ENCODE measurements at places on chromosomes 4 and X. TPM values are rescaled to one million over a fixed set of nuclear protein-coding genes. Genes with fewer than 3 reads are reported as not detected.
A peak's percentile ranks its signal among the peaks of the same experiment; 100 is the strongest.

The TMEM47 gene
- total RNA-seq, result 32.2 TPM

GRCh38 chr4:8282742-8283141 lies 13.2 kb downstream of the HTRA3 start:
- no peak for DNase-seq

DNA sequence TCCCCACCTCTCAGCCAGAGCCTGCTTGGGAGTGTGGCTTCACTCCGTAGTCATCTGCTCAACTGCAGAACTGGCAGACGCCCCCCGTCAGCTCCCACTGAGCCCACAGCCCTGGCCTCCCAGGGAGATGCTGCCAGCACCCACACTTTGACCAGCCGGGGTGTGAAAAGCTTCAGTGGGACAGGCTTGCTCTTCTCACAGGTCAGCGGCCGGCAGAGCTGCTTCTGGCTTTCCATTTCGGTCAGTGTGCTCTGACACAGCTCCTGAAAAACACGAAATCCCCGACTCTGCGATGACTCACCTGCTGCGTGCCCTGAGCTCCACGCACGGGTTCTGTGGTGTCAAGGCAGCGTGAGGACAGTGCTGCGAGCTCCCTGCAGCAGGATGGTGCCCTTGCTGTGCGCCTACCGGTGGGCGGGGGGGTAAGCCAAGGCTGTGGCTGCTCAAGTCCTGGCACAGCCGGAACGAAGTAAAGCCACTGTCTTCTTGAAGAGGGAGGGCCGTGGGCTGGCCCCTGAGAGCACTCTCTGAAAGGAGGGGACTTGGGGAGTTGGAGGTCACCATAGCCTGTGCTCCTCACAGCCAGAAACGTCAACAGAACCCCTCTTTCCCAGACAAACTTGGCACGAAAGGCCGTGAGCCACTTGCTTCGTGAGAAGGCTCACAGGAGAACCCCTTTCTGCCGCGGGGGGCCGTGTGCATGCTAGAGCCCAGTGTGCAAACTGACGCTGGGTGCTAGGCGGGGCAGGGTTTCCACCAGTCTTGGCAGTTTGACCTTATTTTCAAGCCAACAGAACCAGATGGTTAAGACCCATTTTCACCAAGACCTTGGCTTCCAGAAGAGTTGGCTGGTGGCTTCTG lies 23.6 kb downstream of the NOP14 start:
- DNase-seq, result no peak

The WNK3 gene
- total RNA-seq, result 0.64 TPM

The MAGED4 gene
- 34.5 TPM for total RNA-seq

- no peak for DNase-seq
These were observed 83.0 kb downstream of the MAMLD1 start for GRCh38 chrX:150446151-150446550.

- no peak for DNase-seq
These were observed 8.2 kb downstream of the KLHL15 start for GRCh38 chrX:24018809-24019208.

The TLR10 gene
- not detected for total RNA-seq

The STAP1 gene
- total RNA-seq, result not detected

GRCh38 chr4:67394879-67395278 lies 150.4 kb downstream of the CENPC start:
- DNase-seq, result no peak

The UGT2B7 gene
- not detected for total RNA-seq

DNA sequence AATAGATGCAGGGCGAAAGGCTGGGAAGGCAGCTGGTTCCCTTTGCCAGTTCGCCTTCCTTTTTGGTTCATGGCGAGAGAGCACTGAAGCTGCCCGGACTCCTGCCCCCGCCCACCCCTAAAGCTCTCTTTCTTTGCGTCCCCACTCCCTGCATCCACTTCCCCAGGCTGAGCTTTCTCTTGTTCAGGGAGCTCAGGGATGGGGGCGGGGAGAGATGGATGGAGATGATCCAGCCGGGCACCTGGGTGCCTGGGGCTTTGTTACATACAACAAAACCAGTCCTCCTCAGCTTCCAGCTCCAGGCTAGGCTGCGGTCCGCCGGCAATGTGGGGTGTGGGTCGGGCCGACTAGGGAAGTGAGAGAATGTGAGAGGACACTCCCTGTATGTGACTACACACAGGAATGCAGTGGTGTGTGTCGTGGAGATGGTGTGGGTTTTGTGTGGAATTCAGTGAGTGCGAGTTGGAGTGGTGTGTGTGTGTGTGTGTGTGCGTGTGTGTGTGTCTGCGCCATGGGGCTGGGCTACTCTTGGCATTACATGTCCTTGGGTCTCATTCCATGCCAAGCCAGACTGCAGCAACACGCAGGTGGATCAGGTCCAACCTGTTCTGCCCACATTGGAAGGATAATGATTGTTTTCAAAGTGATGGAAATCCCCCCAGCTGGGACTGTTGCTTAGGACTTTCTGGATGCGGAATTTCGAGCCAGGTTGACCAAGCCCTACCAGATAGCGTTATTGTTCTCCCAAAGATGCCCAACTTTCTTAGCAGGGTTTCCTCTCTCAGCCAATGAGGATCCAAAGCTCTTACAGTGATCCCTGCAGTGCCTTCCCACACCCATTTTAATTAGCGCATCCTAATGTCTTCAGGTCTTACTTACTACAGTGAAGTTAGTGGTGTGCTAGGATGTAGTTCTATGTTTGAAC lies 149.4 kb upstream of the CHRDL1 start:
- DNase-seq, result no peak

- no peak for DNase-seq
These were observed 27.5 kb downstream of the HEPH start for GRCh38 chrX:66191563-66191962.

DNA sequence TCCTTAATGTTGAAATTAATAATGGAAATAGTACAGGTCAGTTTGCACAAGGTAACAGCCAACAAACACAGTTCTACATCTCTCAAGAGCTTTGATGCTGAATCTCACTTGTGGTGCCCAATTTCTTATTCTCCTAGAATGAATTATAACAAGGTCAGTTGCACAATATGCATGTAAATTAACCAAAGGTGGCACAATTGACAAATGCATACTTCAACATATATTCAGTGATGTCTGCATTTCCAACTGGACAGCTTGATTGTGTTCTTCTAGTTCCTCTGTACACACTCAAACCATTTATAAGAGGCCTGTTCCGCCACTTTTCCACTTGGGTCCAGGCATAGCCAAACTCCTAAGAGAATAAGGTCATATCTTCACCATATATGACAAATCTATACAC lies 210.3 kb upstream of the EPHA5 start:
- no peak for DNase-seq

The TCEAL7 gene
- 37.0 TPM for total RNA-seq

DNA sequence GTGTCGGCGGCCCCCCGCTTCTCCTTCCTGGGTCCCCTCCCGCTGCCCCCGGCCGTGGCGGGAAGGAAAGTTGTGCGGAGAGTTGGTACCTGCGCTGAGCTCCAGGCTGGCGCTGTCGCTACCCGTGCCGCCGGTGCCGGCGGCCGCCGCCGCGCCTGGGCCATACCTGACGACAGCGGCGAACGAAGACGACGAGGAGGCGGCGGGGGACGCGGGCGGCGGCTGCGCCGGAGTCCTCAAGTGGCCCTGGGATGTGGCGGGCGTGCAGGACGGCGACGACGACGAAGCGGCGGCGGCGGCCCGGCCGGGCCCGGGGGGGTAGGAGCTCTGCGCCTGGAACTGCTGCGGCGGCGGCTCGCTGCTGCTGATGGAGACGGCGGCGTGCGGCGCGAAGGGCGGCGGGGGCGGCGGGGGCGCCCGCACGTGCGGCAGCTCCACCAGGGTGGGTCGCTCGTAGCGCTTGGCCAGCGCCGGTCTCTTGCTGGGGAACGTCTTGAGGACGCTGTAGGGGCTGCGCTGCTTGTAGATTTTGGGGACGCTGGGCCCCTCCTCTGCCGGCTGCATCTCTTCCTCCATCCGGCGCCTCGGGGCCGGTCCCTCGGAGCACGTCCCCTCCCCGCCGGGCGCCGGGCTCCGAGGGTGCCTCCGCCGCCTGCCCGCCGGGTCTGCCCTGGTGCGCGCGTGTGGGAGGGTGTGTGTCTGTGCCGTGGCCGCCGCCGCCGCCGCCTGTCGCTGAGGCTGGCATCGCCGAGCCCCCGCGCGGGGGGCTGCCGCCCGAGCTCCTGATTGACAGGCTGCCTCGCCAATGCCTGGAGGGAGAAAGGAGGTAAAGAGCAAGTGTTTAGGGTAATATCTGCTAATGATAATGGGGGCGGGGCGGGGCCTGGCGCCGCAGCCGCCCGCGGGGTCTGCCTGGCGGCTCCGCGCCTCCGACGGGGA lies 618 bp downstream of the BEND4 start:
- no peak for DNase-seq

The FLNA gene
- 3,767 TPM for total RNA-seq

DNA sequence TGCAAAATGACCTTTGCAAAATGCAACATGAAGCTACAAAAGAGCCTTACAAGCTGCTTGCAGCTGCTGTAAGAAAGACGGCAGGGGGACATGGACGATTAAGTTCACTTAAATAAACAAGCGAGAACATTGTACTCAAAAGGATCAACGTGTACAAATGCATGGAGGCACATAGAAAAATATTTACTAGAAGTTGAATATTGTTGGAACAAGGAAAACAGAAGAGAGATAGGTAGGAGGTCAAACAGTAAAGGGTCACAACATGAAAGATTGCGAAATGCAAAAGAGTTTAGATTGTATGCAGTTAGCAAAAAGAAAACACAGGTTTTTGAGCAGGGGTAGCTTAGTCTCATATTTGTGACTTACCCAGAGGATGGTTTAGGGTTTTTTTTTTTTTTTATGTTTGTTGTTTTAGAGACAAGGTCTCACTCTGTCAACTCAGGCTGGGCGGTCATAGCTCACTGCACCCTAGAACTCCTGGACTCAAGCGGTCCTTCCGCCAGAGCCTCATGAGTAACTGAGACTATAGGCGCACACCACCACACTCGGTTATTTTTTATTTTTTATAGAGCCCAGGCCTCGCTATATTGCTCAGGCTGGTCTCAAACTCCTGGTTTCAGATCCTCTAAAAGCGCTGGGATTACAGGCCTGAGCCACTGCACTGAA lies 1.4 kb upstream of the PHF8 start:
- no peak for DNase-seq

- DNase-seq, result peak; percentile 7
These were observed 41.8 kb upstream of the TXK start for GRCh38 chr4:48175806-48176205.

The ZMAT1 gene
- 0.43 TPM for total RNA-seq

- peak; percentile 52 for DNase-seq
These were observed 26.5 kb downstream of the RASSF6 start for GRCh38 chr4:73593631-73594241.

- DNase-seq, result no peak
These were observed 28.7 kb downstream of the TMEM31 start for GRCh38 chrX:103739421-103739820.

GRCh38 chr4:88573995-88574394 lies 18.3 kb upstream of the HERC3 start:
- peak; percentile 35 for DNase-seq

The ATP10D gene
- total RNA-seq, result 58.3 TPM

GRCh38 chr4:100907465-100908454 lies 389.9 kb upstream of the EMCN start:
- peak; percentile 5 for DNase-seq

The DCAF8L2 gene
- not detected for total RNA-seq

The CFAP47 gene
- not detected for total RNA-seq

Measured in fibroblast of villous mesenchyme (primary cell).